Stimulated activated CD4-positive, alpha-beta T cell treated with anti-CD3 and anti-CD28 coated beads, Interleukin-1b, Interleukin-23, amount 100 ng/mL, for 24 hours (primary cell): ENCODE measurements at places on chromosomes 4 and X.
A peak's percentile ranks its signal among the peaks of the same experiment; 100 is the strongest.

DNA sequence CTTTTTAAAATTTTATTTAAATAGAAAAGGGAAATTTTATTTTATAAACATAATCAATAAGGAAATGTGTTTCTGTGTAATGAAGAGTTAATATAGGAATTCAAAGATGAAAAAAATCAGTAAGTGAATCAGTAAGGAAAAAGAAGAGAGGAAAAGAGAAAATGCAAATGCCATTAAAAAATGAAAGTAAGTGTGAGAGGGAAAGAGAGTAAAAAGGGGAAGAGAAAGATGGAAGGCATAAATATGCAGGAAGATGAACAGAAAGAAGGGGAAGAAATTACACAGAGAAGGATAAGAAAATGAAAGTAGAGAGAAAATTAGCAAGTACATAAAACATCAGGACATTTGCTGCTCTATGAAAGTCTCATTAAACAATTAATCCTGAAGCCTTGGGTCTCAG lies 349.9 kb downstream of the FSTL5 start:
- DNase-seq, result no peak

DNA sequence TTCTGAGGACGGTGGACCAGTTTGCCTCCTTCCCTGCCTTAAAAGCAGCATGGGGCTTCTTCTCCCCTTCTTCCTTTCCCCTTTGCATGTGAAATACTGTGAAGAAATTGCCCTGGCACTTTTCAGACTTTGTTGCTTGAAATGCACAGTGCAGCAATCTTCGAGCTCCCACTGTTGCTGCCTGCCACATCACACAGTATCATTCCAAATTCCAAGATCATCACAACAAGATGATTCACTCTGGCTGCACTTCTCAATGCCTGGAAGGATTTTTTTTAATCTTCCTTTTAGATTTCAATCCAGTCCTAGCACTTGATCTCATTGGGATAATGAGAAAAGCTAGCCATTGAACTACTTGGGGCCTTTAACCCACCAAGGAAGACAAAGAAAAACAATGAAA lies 255.3 kb downstream of the RAPGEF2 start:
- DNase-seq, result no peak

- no peak for DNase-seq
These were observed 421.3 kb downstream of the FAT4 start for GRCh38 chr4:125736057-125736456.

DNA sequence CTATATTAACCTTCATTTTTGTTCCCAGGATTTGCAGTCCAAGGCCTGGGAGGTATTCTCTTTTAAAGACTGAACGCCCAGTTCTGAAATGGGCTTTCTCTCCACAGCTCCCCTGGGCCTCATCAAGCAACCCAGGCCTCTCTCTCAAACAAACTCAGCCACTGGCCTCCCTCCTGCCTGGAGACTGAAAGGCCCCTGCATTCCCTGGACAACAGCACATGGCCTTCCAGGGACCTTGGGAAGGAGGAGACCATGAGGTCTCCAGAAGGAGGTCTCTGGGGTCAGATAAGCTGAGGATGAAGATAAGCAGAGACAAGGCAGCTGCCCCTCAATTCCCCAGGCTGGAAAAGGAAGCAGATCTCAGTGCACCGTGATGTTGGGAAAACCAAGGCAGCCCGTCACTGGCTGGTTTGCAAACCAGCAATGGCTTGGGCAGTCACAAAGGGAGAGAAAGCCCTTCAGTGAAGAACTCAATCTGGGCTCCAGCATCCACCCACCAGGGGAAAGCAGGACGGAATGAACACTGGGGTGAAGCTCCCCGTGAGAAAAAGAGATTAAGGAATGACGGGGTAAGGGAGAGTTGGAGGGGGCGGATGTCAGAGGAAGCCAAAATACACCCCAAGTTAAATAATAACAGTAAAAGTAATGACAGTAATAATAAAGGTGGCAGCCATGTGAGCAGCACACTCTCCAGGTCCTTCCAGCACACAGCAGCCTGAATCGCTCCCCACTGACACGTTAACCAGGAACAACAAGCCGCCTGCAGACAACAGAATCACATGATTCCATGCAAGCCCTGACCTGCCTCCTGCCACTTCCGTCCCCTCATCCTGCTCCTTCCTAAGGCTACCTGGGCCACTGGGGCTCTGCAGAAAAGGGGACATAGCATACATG lies 22.3 kb downstream of the AMOT start:
- DNase-seq, result no peak

DNA sequence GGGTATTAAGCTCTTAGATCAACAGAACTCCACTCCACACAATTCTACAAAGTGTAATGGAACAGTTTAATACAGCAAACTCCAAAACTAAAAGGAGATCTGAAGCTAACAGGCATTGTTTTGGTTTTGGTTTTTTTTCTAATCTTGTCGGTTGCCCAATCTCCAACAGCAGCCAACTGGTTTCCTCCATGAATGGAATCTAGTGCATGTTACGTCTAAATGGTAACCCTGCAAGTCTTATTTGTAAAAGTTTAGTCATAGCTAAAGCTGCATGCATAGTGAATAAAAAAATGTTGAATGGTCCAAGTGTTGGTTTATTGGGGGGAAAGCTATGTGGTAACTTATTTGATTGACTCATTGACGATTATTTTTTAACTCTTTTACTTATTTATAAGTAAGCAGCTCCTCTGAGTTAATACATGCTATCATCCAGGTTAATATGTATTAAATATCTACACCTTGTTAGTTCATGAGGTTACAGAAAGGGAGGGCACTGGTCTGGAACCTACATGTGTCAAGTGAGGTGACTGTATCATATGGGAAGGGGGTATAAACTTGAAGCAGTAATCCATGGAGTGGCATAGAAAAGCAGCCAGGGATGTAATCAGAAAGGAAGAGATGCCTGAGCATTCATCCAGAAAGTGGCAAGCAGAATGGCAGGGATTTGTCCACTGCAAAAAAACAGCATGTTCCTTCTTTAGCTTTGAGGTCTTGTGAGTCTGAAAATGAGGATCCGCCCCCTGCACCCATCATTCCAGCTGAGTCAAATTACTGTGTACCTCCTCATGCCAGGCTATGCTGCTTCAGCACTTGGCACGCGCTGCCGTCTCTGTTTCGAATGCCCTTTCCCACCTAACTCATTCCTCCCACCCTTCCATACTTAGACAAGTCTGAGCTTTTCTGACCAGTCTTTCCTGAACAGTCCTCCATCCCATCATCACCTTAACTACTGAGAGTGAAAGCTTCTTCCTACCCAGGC lies 81.7 kb downstream of the PDGFC start:
- DNase-seq, result no peak

GRCh38 chr4:150546286-150546685 lies 35.7 kb upstream of the MAB21L2 start:
- DNase-seq, result no peak

DNA sequence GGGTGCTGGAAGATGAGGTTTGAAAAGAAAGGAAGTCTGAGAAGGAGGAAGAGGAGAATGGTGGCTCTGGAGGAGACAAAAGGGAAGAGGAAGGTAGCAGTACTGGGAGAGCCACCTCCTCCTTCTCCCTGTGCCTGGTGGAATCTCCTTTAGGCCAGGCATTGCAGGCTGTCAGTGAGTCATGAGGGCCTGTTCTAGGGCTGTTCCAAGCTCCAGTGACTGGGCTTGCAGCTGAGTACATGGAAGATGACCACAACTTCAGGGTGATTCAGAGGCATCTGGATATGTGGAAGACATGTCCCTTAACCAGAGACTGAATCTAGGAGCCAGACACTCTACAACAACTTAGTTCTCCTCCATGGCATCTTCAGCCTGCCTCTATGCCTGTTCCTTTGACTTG lies 107.8 kb downstream of the EFNB1 start:
- DNase-seq, result no peak

GRCh38 chr4:1870328-1870577 lies 940 bp upstream of the NSD2 start:
- peak; percentile 72 for DNase-seq

DNA sequence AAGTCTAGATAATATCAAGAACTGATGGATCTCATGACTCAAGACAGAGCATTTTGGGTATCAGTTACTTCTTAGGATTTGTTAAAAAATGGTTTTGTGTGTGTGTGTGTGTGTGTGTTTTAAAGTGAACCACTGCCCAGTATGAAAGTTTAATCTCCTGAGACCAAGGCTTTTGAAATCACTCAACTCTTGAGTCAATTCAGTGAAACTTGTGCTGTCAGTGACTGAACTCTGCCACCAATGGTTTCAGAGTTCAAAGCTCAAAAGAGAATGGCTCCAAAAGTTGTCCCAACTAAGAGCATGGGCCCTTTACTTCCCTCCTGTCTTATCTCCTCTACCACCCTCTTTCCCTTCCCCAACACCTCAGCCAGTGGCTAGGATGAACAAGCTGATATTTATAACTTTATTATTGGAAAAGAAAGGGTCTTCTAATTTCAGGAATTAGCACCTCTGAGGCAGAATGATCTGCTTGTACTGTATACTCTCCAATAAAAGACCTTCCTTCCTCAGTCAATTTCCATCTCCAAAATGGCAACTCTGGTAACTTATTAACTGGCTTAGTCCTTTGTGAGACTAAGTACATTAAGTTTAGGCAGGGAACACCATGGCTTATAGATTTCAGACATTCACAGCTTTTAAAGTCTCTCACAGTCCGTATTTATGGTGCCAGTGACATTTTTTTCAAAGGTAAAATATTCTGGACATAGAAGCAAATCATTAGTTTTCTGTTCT lies 152.2 kb downstream of the REPS2 start:
- DNase-seq, result no peak

DNA sequence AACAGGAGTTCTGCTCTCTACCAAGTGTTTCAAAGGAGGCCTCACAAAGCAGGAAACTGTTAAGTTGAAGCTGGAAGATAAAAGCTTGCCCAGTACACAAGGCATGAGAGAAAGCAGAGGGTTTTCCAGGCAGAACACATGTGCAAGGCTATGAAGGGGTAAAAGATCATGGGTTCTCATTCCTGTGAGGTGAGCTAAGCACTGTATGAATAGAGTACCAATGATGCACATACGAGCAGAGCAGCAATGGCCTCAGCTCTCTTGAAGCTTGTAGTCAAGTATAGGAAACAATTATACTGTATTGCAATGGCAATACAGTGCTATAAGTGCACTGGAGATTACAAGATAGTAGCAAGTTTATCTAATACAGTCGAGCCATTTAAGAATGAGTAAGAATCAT lies 18.0 kb downstream of the TTC29 start:
- no peak for DNase-seq
